ENCODE measurements at places on chromosomes 1 and 21. TPM values are rescaled to one million over a fixed set of nuclear protein-coding genes. Genes with fewer than 3 reads are reported as not detected.

PDC gene
- 0.27 TPM for polyA plus RNA-seq

C1orf226 gene
- 4.8 TPM for polyA plus RNA-seq

DNA sequence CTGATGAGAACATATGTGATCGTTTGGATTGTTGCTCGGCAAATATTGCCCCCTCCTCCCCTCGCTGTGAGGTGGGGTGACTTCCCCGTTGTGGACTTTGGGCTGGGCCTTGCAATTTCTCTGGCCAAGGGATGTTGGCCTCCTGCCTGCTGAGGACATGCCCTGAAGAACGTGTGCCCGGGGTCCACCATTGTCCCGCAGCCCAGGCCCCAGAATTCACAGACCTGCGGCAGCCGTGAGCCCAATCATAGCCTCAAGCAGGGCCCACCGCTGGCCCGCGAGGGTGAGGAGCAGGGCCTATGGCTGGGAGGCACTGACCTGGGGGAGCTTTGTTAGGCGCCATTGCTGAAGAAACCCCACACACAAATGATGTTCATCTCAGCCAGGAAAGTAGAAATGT, 58.3 kb upstream of the ACTRT2 start:
- DNase-seq, result no peak

DNA sequence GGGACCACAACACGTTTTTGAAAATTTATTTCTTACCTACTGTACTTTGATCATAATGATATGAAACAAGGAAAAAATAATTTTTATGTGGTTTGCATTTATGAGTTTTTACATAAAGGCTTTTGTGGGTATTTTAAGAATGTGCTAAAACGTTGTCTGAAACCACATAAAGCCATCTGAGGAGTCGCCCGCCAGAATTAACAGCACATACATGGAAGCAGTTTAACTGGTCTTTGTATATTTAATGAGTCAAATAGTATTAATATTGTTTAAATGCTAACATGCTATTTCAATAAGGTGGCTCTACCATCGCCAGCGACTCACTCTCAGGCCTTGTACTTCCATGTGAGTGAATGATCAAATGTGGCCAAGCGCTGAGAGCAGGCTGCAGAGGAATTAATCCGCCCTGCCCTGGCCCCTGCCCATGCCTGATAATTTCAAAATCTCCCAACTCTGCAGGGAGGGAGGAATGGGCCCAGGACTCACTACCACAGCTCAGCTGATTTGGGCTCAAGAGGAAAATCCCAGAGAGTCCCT, 49.6 kb downstream of the SLC66A1 start:
- no peak for DNase-seq

All from left renal pelvis (tissue), 4 donors.